ENCODE measurements at places on chromosomes 5 and 9.

DNA sequence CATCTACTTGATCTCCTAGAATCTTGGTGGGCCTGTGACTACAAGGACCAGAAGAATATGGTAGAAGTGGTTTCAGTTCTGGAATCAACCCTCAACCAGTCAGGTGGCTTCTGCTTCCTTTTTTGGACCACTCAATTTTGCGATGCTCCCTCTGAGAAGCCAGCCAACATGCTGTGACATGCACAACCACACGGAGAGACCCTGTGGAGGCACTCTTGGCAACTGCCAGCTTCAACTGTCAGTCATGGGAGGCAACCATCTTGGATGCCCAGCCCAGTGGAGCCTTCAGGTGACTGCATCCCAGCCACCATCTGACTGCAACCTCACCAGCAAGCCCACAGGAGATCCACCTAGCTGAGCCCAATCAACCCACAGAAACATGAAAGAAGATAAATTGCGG lies 137.3 kb downstream of the FAM114A2 start:
- no peak for DNase-seq

- no peak for DNase-seq
Measured at GRCh38 chr5:135216471-135217343, 182.3 kb downstream of the MACROH2A1 start.

DNA sequence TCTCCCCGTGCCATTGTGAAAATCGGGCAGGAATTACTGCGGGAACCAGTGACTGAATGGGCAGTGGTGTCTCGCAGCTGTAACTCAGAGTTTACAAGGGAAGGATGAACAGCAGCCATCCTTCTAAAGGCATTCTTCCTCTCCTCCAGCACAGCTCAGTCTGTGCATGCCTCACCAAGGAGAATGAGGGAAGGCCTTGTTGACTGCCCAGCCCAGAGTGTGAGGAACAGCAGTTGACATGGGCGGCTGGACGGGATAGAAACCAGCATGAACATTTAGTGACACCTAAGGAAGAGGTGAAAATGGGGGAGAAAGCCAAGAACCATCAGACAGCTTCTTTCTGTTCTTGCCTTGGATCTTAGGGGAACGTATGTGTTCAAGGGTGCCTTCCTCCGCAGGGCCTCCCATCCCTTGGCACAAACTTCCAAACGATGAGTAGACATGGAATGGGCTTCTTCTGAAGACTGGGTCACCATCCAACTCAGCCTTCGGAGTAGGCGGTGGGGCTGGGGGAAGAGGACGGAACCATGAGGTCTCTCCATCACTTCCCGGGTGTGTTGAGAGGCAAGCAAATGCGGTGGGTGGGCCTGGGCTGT lies 887 bp upstream of the PDE8B start:
- DNase-seq = no peak

DNA sequence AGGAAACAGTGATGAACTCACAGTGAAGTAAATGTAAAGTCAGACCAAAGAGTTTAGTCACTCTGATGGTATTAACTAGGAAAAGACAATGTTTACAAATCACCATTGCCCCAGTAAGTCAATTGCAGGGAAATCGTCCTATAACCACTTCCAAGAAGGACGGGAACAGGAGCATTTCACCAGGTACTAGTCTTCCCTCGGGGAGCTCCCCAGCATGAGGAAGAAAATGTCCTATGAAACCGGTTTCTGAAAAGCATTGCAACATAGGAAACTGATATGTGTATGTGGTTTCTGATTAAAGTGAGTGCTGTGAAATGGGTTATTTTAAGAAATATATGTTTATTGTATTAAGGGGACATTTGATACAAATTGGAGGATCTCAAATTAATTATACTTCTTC lies 626.7 kb upstream of the ADAMTS16 start:
- no peak for DNase-seq

GRCh38 chr5:178772351-178772750 lies 41.9 kb upstream of the ZNF354A start:
- no peak for DNase-seq

- no peak for DNase-seq
Measured at GRCh38 chr5:65625743-65626142, 916 bp downstream of the SHLD3 start.

Data from activated CD4-positive, alpha-beta T cell treated with anti-CD3 and anti-CD28 coated beads for 1 hour (primary cell).